A549 treated with GW870086 at 1 μM for 4 hours (cell line): ENCODE measurements at places on chromosomes 16 and 17. TPM values are rescaled to one million over a fixed set of nuclear protein-coding genes. Genes with fewer than 3 reads are reported as not detected.

The SPATA32 gene
- 0.08 to 0.19 TPM (median 0.15 TPM) in 5 replicates for total RNA-seq

The KIF19 gene
- 0.03 to 0.08 TPM in 2 of 5 replicates, not detected in the others for total RNA-seq

The CCL4L2 gene
- not detected in 5 replicates for total RNA-seq

The CASKIN1 gene
- total RNA-seq, result 0.35 to 0.55 TPM (median 0.45 TPM) in 5 replicates

The FAHD1 gene
- total RNA-seq, result 46.1 to 51.7 TPM (median 46.8 TPM) in 5 replicates

The EFCAB13 gene
- 1.9 to 2.7 TPM (median 2.3 TPM) in 5 replicates for total RNA-seq

The WFIKKN2 gene
- total RNA-seq, result not detected in 5 replicates

The ZNF764 gene
- 4.2 to 6.6 TPM (median 6.2 TPM) in 5 replicates for total RNA-seq

The ACAP1 gene
- total RNA-seq, result 1.7 to 5.4 TPM (median 3.1 TPM) in 5 replicates

The HAPSTR1 gene
- 23.1 to 27.2 TPM (median 24.5 TPM) in 5 replicates for total RNA-seq

The MYO1C gene
- 105 to 136 TPM (median 129 TPM) in 5 replicates for total RNA-seq

The RMI2 gene
- 22.5 to 31.9 TPM (median 30.4 TPM) in 5 replicates for total RNA-seq

The OTOP2 gene
- 0.13 TPM in 1 of 5 replicates, not detected in the others for total RNA-seq

The FA2H gene
- 33.5 to 35.0 TPM (median 34.0 TPM) in 5 replicates for total RNA-seq

The ASPA gene
- total RNA-seq, result not detected in 5 replicates

The ALDH3A1 gene
- 819 to 1,197 TPM (median 850 TPM) in 5 replicates for total RNA-seq

The NPIPB6 gene
- total RNA-seq, result 1.4 to 2.4 TPM (median 1.9 TPM) in 5 replicates

The TEDC2 gene
- total RNA-seq, result 15.6 to 20.9 TPM (median 19.0 TPM) in 5 replicates

The ST6GALNAC1 gene
- 0.06 to 0.54 TPM (median 0.49 TPM) in 3 of 5 replicates, not detected in the others for total RNA-seq

The TERB1 gene
- not detected in 5 replicates for total RNA-seq

The SLC25A19 gene
- 16.2 to 19.6 TPM (median 18.6 TPM) in 5 replicates for total RNA-seq

The BCAR1 gene
- 108 to 148 TPM (median 143 TPM) in 5 replicates for total RNA-seq

The C1QTNF8 gene
- not detected in 5 replicates for total RNA-seq

The SBK1 gene
- total RNA-seq, result 0.17 to 0.32 TPM (median 0.27 TPM) in 5 replicates

The FXR2 gene
- 44.0 to 59.8 TPM (median 56.2 TPM) in 5 replicates for total RNA-seq

The NEUROD2 gene
- total RNA-seq, result not detected in 5 replicates

The CHRNE gene
- total RNA-seq, result 0.07 to 0.17 TPM in 2 of 5 replicates, not detected in the others

The NACA2 gene
- not detected in 5 replicates for total RNA-seq

The CDRT15L2 gene
- not detected in 5 replicates for total RNA-seq

The SHISA9 gene
- 0.03 to 0.13 TPM in 2 of 5 replicates, not detected in the others for total RNA-seq

The SLFN11 gene
- total RNA-seq, result 4.0 to 6.7 TPM (median 6.1 TPM) in 5 replicates

The RNF222 gene
- not detected in 5 replicates for total RNA-seq

The AOC3 gene
- total RNA-seq, result 1.1 to 2.2 TPM (median 1.4 TPM) in 5 replicates

The SPSB3 gene
- 14.6 to 24.6 TPM (median 23.2 TPM) in 5 replicates for total RNA-seq
